ENCODE measurements at places on chromosomes 5 and 9.
A peak's percentile ranks its signal among the peaks of the same experiment; 100 is the strongest.

GRCh38 chr9:127118597-127119319 lies 3.7 kb downstream of the ANGPTL2 start:
- DNase-seq = no peak

GRCh38 chr5:64566310-64566916 lies 60.6 kb downstream of the RGS7BP start:
- DNase-seq = no peak

GRCh38 chr5:179488975-179489374 lies 61.4 kb upstream of the RUFY1 start:
- DNase-seq = no peak

DNA sequence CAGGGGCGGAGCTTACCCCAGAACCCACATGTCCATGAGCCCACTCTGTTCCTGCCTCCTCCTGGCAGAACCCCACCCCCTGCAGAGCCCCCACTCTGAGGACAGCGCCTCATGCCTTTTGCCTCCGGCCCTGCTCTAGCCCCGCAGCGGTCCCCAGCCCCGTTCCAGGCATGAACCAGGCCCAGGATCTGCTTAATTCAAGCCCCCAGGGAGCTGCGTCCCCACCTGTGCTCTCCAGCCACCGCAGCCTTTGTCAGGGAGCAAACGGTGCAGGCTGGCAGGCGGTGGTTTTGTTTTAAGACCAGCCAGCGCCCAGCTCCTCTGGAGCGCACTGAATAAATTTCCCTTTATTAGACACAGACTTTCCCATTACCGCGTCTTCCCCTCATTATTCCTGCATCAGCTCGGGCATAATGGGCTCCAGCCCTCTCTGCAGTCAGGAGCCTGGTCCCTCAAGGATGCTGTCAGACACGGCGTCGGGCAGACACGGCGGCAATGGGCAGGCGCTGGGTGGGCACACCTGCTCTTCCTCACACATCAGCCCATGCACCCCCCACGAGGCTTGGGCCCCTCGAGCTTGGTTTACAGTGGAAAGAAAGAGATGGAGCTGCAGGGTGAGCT lies 137.6 kb downstream of the OLFM1 start:
- DNase-seq = peak; percentile 27

- no peak for DNase-seq
Observed at GRCh38 chr9:33264003-33264472, 470 bp downstream of the BAG1 start.

DNA sequence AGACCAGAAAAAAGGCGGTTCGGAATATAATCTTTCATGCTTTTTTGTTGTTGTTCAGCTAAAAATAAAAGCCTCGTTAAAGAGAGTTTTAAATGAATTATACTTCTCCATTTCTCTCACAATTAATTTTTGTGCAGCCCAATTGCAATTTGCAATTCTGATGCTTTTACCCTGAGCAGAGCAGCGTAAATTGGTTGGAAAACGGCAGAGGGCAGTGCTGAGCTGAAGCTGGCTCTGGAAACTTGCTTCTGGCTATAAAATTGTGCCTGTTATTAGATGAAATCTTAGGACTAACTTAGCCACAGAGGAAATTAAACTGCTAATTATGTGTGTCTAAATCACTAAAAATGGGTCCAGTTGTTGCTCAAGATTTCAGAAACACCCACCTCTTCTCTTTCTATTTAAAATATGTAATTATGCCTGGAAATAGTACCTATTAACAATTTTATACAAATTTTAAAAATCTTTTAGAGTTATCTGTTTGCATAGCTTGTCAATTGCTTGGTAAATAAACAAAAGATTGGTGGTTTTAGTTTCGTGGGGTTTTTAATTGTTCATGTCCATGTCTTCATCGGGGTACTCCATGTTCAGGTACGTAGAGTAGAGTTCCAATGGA lies 441.8 kb upstream of the TLE4 start:
- peak; percentile 60 for DNase-seq

DNA sequence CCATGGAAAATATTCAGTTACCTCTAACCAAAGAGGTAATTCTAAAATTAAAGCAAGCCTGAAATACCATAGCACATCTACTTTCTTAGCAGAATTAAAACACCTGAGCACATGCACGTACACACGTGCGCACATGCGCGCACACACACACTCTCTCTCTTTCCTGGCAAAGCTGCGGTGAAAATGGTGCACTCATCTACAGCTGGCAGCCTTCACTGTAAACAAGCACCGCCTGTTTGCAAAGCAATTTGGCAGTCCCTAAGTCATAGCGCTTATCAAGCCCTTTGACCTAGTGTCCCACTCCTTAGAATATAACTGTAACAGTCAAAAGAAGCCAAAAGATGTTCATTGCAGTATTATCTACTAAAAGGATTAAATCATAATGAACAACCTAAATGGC lies 278.7 kb downstream of the DENND1A start:
- DNase-seq = no peak

DNA sequence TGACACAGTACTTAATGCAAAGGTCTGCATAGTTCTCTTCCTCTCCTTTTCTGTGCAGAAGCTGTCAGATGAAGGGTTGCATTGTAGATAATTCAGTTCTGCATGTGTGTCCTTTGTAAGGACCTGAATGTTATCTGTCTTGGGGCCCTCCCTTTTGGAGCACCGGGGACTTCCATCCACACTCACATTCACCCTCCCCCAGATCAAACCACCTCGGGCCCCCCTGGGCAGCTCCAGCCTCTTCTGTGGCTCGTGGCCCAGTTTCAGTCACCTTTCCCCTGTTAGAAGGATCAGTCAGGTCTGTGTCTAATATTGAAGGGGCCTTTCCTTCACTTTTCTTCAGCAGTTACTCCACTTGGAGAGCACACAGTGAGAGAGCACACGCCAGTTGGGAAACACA lies 11.0 kb downstream of the DMRT1 start:
- no peak for DNase-seq

DNA sequence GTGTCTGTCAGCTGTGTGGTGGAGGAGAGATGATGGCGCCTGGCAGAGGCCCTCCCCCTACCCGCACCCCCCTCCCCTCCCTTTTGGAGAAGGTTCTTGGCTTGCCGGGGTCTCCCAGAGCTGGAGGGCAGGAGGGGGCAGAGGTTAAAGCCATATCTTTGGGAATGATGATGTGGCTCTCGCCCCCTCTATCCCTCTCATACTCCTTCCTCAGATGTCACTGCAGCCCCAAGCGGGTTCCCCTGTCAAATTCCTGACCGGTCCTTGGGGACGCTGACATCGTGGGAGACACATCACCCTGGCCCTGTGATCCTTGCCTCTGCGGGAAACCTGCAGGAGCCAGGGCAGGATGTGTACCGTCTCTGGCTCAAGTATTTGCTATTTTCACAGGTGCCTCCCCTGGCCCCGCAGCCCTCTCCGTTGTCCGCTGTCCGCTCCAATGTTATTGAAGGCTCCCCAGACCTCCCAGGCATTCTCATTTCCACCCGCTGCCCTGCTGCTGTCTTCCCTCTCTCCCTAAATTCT lies 109.5 kb downstream of the FOXD1 start:
- no peak for DNase-seq

DNA sequence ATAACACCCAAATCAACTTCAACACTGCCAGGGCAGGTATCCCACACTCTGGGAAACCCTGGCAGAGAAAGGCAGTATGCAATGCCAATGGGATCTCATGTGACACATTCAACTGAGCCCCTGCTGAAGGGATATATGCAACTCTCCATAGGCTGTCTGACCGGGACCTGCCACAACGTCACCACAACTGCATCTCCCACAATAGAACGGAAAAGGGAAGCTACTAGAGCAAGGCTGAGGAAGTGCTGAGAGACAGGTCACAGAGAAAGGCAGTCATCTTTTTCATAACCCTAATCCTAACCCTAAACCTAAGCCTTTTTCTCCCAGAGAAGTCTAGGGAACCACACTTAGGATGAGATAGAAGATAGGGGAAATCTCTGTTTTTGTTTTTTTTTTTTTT lies 345.9 kb upstream of the CD180 start:
- no peak for DNase-seq

DNA sequence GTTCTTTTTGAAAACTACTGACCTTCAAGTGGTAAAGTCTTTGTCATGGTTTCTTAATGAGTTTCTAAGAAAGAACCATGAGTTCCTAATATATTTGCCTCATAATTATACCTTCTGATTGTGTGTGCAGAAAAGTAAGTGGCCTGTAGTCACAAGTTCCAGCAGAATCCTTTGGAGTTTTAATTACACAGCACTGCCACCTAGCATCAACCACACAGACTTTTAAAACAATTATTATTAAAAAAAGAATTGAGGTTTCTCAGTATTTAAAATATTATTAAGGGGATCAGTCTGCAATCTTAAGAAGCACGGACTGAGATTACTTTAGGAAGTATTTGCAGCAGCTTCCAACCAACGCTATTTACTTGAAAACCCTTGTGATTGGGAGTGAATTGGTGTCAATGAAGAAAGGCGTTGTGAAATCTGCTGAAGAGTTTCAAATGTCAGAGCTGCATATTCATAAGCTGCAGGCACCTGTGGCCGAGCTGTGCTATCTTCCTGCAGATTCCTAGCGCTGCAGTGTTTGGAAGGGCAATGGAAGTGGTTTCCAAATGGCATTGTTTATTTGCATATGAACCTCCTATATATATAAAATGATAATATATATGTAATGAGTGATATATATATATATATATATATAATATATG lies 1074.2 kb upstream of the WWC1 start:
- no peak for DNase-seq

- no peak for DNase-seq
Observed at GRCh38 chr5:138954257-138955012, 79.3 kb upstream of the LRRTM2 start.

DNA sequence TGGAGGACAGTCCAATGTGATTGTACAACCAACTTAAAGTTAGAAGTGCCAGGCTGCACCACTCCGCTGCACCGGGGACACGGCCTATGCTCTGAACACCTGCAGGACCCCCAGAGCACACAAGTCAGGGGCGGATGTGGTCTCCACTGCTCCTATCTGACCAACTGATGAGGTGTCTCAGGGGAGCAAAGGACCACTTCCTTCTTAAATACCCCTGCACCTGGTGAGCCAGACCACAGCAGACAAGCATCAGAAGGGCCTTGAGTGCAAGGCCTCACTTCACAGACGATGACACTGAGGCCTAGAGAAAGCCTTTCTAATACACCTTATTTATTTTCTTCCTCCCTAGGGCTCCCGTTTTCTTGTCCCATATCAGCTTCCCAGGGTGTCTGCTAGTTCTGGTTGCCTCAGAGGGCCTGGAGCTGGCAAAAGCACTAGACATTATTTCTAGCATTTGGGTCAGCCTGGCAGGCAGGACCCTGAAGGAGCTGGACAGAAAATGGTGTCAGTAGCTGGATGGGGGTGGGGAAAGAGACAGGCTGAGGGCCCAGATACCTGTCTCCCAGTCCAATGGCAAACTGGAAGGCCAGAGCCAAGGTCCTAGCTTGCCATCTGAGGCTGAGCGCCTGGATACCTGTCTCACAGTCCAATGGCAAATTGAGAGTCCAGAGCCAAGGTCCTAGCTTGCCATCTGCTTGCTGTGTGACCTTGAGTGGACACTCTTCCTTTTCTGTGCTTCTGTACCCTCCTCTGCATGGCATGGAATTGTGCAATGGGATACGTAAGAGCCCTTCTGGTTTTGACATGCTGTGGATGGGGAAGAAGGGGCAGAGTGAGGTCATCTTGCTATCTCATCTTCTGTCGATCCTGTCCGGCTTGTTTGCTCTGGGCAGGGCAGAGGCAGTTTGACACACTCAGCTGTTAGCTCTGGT lies 9.0 kb downstream of the CCDC69 start:
- DNase-seq = no peak

DNA sequence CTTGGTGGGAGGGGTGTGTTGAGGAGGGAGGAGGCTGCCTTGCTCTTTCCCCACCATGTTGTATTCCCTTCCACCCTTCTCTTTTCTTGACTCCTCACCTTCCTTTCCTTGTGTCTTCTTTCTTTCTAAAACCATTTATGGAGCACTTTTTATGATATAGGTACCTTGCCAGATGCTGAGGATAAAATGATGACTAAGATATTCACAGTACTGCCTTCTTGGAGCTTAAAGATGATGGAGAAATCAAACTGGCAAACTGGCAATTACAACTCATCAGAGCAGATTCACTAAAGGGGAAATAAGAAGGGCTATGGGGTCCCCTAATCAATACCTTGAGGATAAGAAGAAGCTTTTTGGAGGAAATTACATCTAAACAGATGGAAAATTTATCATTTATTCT lies 273.2 kb upstream of the MEF2C start:
- no peak for DNase-seq

GRCh38 chr9:79222483-79222882 lies 349.3 kb upstream of the TLE4 start:
- DNase-seq = no peak

DNA sequence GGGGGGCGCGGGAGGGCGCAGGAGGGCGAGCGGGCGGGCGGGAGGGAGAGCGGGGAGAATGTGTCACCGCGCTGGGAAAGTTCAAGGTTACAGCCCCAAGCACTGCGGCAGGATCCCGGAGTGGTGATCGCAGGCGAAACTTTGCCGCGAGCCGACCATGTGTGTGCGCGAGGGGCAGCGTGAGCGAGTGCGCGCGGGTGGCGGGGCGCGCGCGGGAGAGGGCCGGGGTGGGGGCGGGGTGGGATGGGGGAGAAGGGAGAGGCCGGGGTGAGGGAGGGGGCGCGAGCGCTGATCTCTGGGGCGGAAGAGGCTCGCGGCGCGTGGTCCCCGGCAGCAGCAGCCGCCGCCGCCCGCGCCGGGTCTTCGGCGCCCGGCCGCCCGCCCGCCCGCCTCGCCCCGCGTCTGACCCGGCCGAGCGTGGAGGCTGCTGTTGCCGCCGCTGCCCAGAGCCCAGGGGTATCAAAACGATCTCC lies at the start of gene NFIB:
Gene NFIB (minus strand): TSS at position 191 of the 473 bp plus-strand sequence. CDS start 630 bp downstream, outside the sequence.
- no peak for DNase-seq

DNA sequence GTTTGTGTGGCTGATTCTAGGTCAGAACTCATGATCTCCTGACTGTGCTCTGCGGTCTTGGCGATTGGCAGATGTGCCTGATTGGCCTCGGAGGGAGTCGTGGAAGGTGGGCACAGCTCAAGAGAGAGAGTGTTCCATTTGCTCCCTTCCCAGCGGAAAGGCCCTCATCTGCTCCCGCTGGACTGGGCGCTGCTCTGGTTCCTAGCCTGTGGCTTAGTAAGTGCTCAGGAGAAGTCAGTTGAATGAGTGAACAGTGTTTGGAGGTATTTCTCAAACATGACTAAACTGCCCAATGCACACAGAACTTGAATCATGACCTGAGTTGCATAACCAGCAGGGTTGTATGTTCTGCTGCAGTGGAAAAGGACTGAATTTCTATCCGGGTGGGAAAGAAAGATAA lies 120.2 kb upstream of the PITX1 start:
- DNase-seq = no peak

DNA sequence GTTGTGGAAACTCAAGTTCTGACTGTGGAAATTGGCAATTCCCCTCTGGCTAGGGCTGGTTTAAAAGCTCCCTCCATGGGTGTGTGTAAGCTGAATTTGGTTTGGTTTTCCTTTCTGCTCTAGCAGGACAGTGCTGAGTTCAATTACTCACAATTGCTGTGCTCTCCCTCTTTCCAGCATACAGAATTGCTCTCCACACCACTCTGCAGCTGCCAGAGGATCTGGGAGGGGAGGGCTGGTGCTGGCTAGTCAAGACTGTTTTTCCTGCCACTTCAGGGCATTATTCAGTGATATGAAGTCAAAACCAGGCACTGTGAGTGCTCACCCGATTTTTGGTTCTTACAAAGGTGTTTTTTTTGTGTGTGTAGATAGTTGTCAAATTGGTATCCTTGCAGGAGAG lies 336.9 kb upstream of the SLC24A2 start:
- no peak for DNase-seq

GRCh38 chr5:173626505-173626820 lies 10.0 kb upstream of the BOD1 start:
- DNase-seq = no peak

GRCh38 chr9:133794016-133794760 lies 56.0 kb upstream of the SARDH start:
- no peak for DNase-seq

GRCh38 chr9:8287501-8287900 lies 487.9 kb upstream of the DMAC1 start:
- DNase-seq = no peak

Measured in NCI-H1694 (cell line).